ENCODE measurements at places on chromosomes 3 and 15.

GRCh38 chr3:138825336-138825735 is 9.4 kb downstream of the PIK3CB start:
- no peak for DNase-seq

DNA sequence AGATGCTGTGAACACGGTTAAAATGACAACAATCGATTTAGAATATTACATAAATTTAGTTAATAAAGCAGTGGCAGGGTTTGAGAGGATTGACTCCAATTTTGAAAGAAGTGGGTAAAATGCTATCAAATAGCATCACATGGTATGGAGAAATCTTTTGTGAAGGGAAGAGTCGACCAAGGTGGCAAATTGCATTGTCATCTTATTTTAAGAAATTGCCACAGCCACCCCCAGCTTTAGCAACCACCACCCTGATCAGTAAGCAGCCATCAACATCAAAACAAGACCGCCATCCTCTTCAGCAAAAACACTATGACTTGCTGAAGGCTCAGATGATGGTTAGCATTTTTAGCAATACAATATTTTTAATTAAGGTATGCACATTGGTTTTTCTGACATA is 5.7 kb upstream of the CCR5 start:
- no peak for DNase-seq

DNA sequence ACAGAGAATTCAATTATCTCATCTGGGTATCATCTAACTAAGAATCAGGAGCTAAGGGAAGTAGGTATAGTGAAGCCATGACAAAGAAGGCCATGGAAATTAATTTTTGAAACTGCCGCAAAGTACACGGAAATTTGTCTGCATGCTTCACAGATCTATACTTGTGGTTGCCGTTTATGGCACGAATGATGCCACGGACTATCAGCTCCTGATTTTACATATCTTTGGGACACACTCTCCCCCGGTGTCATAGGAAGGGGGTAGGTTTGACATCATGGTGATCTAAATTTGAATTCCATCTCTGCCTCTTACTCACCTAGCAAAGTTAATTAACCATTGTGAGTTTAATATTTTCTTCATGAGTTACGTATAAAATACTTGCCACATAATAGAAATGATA is 14.0 kb downstream of the ARPP21 start:
- DNase-seq = no peak

- DNase-seq = no peak
Measured at GRCh38 chr15:72182673-72183072, 14.9 kb downstream of the GRAMD2A start.

- peak; percentile 14 for DNase-seq
Measured at GRCh38 chr15:74011610-74012009, 17.1 kb downstream of the PML start.

DNA sequence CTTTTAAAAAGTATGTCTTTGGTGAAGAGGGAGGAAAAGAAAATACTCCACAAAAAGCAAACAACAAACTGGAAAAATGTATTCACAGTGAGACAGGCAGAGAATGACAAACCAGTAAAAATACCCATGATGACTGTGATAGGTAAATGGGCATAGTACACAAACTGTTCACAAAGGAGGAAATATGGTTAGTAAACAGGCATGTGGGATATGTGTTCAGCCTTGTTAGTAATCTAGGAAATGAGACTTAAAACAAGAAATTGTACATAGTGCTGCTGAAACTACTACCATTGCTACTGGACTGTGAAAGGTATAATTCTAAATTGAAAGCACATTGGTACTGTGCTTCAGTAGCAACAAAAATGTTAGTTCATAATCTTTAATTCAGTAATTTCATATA is 50.1 kb downstream of the UBE2E2 start:
- no peak for DNase-seq

GRCh38 chr3:87437765-87438164 is 161.4 kb upstream of the POU1F1 start:
- no peak for DNase-seq

DNA sequence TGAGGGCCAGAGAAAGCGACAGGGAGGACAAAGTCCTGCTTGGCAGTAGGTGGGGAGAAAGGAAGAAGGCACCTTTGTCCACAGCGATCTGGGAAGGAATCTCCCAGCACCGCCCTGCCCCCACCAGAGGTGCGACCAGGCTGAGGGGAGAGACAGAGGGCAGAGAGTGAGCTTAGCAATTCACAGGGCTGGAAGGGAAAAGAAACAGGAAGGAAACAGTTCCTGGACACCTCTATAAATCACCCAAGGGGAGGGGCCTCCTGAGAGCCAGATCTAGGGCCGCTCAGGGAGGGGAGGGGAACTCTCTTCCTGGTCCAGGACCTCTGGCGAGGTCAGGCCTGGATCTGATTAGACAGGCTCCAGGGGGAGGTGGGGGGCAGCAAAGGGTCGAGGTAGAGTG is 35.4 kb downstream of the RNU5B-1 start:
- DNase-seq = no peak

DNA sequence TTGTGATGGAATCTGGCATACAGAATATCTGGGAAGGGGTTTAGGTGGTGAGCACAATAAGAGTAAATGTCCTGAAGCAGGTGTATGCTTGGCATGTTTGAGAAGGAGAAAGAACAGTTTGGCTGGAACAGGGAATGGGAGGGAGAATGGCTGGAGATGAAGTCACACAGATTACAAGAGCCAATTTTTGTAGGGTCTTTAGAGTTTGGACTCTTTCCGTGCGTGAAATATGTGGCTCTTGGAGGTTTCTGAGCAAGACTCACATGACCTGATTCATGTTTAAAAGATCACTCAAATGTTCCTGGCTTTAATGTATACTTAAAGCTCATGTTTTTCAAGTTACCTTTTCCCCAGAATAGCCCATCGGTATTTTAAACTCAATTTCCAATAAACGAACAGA is 32.8 kb downstream of the SPRED1 start:
- DNase-seq = no peak

- no peak for DNase-seq
Measured at GRCh38 chr15:23566651-23567050, 1.2 kb downstream of the MKRN3 start.

GRCh38 chr3:8869613-8870012 is 93.7 kb downstream of the RAD18 start:
- no peak for DNase-seq

GRCh38 chr3:69499899-69500421 is 114.1 kb upstream of the FRMD4B start:
- no peak for DNase-seq

- no peak for DNase-seq
Measured at GRCh38 chr3:77147836-77148578, 108.1 kb downstream of the ROBO2 start.

DNA sequence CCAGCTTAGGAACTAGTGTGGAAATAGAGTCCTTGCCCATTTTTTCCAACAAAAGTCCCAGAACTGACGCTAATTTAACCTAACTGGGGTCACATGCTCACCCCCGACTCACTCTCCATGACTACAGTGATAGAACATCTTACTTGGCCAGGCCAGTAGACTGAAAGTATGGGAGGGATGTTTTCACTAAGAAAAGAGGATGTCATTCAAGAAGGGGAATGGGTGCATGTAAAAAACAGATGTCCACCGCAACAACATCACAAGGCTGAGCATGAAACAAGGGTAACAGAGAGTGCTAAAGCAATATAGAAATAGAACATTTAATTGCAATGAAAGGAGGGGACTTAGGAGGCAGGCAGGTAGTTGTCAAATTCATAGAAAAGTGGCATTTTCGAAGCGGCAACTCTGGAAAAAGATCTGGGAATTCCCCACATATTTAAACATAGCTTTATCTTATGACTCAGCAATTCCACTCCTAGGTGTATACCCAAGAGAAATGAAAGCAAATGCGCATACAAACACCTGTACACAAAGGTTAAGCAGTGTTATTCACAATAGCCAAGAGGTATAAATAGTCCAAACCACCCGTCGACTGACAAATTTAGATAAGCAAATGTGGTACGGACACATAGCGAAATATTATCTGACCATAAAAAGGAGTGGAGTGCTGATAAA is 41.1 kb upstream of the UBE2E2 start:
- no peak for DNase-seq

GRCh38 chr3:33025648-33026178 is 71.2 kb downstream of the GLB1 start:
- no peak for DNase-seq

DNA sequence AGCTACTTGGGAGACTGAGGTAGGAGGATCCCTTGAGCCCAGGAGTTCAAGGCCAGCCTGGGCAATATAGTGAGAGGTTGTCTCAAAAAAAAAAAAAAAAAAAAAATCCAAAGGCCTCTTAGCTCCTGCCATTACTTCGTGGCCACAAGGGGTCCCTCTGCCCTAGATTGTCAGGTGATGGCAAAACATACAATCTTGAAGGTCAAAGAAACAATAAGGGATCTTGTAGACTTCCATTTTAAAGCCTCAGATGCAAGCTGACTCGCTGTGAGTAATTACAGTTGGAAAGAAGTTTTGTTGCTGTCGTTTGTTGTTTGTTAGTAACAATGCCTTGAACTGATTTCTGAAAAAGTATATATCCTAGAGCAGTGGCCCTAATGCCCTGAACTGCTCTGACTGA is 55.9 kb upstream of the PLCL2 start:
- no peak for DNase-seq

GRCh38 chr3:126677862-126678503 is 23.1 kb upstream of the TXNRD3 start:
- no peak for DNase-seq

GRCh38 chr3:5565026-5565425 is 377.5 kb downstream of the EDEM1 start:
- DNase-seq = no peak

DNA sequence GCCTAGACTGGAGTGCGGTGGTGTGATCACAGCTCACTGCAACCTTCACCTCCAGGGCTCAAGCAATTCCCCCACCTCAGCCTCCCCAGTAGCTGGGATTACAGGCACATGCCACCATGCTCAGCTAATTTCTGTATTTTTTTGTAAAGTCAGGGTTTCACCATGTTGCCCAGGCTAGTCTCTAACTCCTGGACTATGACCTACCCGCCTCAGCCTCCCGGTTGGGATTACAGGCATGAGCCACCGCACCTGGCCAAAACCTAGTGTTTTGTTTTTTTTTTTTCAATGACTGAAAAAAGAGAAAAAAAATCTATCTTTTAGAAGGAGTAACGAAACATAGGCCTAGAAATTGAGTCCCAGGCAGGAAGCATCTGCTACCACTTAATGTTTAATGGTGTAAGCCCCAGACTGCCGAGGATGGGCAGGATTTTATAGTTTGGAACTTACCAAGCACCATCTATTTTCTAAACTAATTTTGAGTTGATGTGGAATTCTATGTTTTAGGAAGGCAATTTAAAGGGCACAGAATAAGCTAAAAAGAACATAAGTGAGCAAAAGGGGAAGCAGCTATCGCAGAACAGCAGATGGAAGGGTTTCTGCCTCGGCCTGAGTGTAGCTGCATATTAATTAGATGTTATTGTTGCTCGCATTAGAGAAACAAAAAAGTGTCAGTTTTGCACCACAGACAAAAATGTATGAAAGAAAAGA is 24.2 kb upstream of the CA12 start:
- DNase-seq = no peak

DNA sequence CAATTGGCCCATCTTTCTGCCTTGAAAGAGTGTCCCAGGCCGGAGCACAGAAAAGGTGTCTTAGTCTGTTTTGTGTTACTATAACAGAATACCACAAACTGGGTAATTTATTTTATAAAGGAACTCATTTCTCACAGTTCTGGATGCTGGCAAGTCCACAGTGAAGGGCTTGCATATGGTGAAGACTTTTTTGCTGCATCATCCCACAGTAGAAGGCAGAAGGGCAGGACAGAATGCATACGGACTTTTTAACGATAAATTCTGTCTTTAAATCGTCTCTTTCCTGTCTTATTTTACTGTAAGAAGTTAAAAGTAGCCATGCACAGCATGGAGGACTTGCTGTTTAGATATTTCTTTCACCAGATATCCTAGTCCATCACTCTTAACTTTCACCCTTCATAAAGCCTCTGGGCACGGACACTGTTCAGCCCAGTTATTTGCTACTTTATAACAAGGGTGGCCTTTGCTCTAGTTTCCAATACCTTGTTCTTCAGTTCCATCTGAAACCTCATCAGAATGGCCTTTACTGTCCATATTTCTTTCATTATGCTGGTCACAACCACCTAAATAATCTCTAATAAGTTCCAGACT is 10.3 kb upstream of the EIF1B start:
- DNase-seq = no peak

All from renal cortex interstitium (tissue), 15 donors.